ENCODE measurements at places on chromosomes 5 and 9.

DNA sequence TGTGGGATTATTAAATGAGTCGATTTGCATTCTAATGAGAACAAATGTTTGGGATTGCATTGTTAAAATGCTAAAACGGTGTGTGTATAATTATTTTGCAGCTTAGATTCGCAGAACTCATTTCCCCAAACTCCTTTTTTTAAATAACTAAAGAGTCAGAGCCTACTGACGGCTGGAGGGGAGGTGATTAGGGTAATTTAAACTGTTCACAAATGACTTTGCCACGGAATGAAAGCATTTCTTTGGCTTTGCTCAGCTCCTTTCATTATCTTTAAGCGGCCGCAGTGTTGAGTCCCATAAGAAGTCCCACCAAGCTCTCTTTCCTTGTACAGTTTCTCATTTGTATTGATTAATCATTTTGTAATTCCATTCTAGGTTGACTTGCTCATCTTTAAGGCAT is 1632.8 kb downstream of the MAT2B start:
- no peak for DNase-seq

GRCh38 chr5:143494162-143494561 is 90.7 kb upstream of the NR3C1 start:
- no peak for DNase-seq

DNA sequence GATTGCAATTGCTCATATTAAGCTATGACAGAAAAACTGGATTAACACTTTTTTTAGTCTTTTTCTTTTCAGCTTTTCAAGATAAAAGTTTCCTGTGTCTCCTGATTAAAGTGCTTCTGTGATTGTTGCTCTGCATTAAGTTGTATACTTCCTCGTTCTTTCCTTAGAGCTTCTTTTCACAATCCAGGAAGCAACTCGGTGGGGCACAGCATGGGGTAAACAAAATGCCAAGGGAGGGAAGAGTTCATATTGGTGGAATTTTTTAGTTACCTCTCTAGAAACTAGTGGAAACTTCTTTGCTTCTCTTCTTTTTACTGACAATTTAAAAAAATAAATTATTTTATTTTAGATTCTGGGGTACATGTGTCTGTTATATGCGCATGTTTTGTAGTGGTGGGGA is 37.8 kb upstream of the ARRDC3 start:
- DNase-seq, result no peak

DNA sequence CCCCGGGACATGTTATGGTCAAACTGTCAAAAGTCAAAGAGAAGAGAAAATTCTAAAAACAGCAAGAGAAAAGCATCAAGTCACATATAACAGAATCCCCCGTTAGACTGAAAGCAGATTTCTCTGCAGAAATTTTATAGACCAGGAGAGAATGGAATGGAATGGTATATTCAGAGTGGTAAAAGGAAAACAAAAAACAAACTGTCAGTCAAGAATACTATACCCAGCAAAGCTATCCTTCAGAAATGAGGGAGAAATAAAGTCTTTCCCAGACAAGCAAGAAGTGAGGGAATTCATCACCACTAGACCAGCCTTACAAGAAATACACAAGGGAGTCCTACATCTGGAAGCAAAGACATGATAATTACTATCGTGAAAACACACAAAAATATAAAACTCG is 208.0 kb downstream of the CACNA1B start:
- DNase-seq, result no peak

- no peak for DNase-seq
These were observed 187.3 kb downstream of the RAB3C start for GRCh38 chr5:58770136-58770535.

GRCh38 chr5:78630047-78630446 is 18.5 kb downstream of the LHFPL2 start:
- DNase-seq, result no peak

GRCh38 chr5:58922461-58923171 is 339.7 kb downstream of the RAB3C start:
- no peak for DNase-seq

GRCh38 chr5:15700373-15700772 is 200.4 kb downstream of the FBXL7 start:
- DNase-seq, result no peak

DNA sequence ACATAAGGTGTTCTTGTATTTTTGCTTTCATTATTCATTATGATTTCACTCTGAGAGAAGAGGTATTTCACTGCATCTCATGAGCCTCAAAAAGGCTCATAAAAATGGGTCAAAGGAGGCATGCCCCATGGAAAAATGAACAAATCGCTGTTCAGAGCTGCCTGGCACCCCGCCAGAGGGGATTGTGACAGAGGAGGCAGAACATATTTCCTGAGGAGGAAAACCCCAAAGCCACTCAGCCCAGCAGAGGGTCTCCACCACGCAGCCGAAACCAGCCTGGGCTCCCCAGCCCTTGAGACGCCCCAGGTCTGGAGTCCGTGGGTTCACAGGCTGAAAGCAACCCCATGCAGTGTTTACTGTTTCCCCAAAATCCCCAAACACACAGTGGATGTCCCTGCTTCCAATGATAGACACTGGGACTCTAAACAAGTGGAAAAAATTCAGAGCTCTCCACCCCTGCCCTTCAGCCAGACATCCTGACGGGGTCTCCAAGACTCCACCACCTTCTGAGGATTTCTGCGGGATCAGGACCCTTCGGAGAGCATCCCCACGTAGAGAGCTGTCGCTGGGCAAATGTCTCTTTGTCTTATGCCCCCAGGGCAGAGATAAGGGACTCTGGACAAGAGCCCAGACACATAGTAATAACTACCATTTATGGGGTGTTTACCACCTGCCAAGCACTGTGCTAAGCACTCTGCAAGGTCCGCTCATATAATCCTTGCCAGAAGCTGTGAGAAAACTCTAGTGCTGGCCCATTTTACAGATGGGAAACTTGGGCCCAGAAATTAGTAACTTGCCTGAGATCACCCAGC is 122.3 kb downstream of the PAX5 start:
- no peak for DNase-seq

DNA sequence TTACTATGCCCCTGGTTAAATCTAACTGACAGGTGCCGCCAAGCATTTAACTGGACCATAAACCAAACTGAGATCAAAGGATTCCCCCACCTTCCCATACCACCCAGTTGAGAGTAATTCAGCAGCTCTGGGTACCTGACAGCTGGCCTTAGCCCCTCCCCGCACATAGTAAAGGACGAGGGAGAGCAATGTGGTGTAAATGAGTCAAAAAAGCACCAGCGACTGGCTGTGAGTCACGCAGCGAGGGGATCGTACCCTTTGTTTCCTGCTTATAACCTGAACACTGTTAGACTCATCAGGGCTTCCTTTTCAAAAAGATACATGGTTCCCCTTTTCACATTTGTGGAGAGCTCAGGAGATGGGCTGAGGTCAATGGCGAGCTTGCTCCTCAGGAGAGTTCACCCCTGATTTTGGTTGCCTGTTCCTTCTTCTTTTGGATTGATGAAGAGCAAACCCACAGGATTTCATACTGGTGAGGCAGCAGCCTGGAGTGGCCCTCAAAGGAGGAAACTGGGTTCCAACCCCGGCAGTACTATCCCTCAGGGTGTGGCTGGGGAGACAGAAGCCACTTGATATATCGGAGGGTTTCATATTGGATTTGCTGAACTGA is 71.5 kb downstream of the ANKRD33B start:
- DNase-seq, result peak; percentile 56

GRCh38 chr5:178337334-178337741 is 104.7 kb upstream of the PHYKPL start:
- no peak for DNase-seq

- DNase-seq, result no peak
These were observed 18.1 kb downstream of the GRXCR2 start for GRCh38 chr5:145854651-145855258.

DNA sequence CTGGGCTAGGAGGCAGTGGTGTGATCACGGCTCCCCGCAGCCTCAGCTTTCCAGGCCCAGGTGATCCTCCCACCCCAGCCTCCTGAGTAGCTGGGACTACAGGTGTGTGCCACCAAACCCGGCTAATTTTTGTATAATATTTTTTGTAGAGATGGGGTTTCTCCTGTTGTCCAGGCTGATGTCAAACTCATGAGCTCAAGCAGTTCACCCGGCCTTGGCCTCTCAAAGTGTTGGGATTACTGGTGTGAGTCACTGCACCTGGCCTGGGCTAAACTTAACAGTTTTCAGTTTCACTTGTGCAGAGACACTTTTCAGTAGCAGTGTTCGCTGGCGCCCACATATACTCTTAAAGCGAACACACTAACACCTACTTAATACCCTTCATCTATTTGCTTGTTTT is 205.6 kb upstream of the ZNF608 start:
- no peak for DNase-seq

DNA sequence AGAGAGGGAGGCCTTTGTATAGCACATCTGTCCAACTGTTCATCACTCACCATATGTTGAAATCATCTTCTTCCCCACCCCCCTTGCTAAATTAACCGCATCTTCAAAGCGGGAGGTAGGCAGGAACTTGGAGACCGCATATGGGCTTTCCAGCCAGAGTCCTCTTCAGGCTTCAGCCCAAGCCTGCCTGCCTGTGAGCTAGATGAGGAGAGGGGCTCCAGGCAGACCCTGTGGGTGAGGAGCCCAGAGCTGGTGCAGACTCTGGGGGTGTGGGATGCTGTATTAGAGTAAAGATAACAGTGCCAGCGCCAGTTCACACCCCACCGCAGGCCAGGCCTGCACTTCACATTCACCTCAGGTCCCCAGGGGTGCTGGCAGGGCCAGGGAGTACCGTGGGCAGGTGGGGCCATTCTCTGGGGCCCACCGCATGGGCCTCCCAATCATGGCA is 16.2 kb downstream of the PRRC2B start:
- DNase-seq, result no peak

DNA sequence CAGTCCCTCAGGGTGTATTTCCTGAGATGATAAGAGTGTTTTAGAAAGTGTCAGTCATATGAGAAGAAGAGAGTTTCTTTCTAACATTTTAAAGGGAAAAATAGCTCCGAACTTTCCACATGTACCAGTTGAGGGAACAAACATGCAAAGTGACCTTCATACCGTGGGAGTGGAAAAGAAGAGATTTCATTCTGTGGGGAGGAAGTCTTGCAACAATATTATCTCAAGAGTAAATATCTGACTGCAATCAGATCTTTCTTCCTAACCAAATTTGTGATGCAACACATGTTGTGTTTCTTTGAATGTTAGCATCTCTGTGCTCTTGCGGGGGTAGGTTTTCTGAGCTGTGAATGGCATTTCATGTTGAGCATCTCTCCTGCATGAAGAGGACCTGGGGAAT is 30.6 kb downstream of the ANKRD55 start:
- DNase-seq, result no peak

Measured in stimulated activated CD8-positive, alpha-beta memory T cell treated with anti-CD3 and anti-CD28 coated beads, Interleukin-12 subunit alpha, Interleukin-12 subunit beta, amount 100 ng/mL, for 1 hour (primary cell).